Stimulated activated naive B cell treated with anti-CD40 and anti-IgM and Interleukin-4, amounts not matched to agents 10 μg/mL and 1 μg/mL and 100 μg/mL, for 72 hours (primary cell): ENCODE measurements at places on chromosomes 11 and 22.

DNA sequence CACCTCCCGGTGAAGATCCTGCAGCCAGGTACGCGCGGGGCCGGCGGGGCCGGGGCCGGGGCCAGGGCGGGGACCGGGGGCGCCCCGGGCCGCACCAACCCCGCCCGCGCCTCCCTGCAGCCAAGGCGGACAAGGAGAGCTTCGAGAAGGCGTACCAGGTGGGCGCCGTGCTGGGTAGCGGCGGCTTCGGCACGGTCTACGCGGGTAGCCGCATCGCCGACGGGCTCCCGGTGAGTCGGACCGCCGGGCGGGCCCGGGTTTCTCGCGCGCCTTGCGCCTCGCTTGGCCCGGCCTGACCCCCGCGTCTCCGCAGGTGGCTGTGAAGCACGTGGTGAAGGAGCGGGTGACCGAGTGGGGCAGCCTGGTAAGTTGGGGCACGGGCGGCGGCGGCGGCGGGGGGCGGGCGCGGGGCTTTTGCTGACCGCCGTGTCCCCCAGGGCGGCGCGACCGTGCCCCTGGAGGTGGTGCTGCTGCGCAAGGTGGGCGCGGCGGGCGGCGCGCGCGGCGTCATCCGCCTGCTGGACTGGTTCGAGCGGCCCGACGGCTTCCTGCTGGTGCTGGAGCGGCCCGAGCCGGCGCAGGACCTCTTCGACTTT lies 531 bp downstream of the PIM3 start:
- DNase-seq: no peak

- no peak for DNase-seq
These were observed 4.2 kb downstream of the MRGPRF start for GRCh38 chr11:69008737-69009440.

DNA sequence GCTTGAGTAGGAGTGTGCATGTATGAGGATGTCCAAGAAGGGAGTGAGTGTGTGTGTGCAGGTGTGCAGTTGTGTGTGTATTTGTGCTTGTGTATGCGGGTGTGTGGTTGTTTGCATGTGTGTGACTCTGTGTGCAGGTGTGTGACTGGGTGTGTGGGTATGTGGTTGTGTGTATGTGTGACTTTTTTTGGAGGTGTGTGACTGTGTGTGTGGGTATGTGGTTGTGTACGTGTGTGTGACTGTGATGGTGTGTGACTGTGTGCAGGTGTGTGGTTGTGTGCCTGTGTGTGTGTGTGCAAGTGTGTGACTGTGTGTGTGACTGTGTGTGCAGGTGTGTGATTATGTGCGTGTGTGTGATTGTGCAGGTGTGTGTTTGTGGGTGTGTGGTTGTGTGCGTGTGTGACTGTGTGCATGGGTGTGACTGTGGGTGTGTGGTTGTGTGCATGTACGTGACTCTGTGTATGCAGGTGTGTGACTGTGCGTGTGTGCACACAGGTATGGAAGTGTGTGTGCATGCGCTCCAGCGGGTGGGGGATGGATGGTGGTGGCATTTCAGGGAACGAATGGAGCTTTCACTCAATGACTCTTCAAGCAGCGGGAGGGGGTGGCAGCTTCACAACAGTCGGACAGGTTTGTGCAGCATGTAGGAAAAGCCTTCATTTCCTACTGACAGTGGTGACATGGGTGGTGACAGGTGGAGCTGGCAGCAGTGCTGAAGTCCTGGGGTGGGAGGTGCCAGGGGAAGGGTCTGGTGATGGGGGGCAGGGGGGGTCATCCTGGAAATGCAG lies 47.6 kb downstream of the CACNA1I start:
- no peak for DNase-seq

- no peak for DNase-seq
These were observed 1.4 kb downstream of the CORO1B start for GRCh38 chr11:67441731-67442351.

DNA sequence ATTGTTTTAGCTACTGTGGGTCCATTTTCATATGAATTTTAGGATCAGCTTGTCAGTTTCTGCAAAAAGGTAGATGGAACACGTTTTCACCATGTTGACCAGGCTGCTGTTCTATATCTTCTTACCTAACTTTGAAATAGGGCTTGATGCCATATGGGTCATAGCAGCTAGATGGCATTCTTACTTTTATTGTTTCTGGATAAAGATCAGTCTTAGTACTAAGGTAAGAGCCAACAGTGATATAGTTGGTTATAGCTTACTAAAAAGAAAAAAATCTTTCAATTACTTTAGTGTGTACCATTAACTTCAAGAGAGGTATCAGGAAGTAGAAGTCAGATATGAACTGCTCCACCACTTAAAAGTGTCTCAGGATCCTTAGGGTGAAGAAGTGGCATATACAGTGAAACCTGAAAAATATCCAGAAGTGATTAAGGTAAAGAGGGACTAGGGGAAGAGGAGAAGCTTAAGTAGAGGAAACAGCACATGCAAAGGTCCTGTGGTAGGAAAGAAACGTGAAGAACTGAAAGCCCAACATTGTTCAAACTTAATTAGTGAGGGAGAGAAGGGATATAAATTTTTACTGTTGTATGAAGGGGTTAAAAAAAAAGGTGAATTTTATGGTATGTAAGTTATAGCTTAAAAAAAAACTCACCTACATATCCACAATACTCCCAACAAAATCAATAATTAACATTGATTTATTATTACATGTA lies 59.9 kb upstream of the B3GNT6 start:
- DNase-seq: no peak

GRCh38 chr22:43520632-43521039 lies 108.8 kb downstream of the MPPED1 start:
- DNase-seq: no peak

- no peak for DNase-seq
These were observed 431 bp downstream of the SLC37A2 start for GRCh38 chr11:125063429-125064043.

- DNase-seq: no peak
These were observed 885.8 kb downstream of the KCNA4 start for GRCh38 chr11:29131055-29131454.

GRCh38 chr11:17561526-17561925 lies 14.5 kb downstream of the OTOG start:
- no peak for DNase-seq

GRCh38 chr11:24005202-24005876 lies 491.5 kb upstream of the LUZP2 start:
- DNase-seq: no peak

- peak; percentile 48 for DNase-seq
These were observed 11.5 kb upstream of the FADD start for GRCh38 chr11:70191495-70192140.
